ENCODE measurements at places on chromosomes 1 and 21.

DNA sequence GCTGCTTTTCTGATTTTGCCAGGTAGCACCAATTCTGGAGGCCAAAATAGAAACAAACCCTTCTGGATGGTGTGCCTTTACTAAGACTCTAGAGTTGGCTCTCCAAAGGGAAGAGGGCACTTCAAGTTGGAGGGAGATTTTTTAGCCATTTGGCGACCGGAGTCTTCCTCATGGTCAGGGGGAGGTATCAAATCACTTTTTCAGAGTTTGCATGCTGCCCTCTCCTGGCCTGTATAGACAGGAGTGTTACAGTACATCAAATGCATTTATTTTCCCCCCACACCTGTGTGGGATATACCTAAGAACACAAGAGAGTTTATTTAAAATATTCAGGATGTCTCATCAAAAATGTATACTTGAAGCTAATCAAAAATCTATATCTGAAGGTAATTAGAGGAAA is 3.2 kb downstream of the GREM2 start:
- no peak for DNase-seq

DNA sequence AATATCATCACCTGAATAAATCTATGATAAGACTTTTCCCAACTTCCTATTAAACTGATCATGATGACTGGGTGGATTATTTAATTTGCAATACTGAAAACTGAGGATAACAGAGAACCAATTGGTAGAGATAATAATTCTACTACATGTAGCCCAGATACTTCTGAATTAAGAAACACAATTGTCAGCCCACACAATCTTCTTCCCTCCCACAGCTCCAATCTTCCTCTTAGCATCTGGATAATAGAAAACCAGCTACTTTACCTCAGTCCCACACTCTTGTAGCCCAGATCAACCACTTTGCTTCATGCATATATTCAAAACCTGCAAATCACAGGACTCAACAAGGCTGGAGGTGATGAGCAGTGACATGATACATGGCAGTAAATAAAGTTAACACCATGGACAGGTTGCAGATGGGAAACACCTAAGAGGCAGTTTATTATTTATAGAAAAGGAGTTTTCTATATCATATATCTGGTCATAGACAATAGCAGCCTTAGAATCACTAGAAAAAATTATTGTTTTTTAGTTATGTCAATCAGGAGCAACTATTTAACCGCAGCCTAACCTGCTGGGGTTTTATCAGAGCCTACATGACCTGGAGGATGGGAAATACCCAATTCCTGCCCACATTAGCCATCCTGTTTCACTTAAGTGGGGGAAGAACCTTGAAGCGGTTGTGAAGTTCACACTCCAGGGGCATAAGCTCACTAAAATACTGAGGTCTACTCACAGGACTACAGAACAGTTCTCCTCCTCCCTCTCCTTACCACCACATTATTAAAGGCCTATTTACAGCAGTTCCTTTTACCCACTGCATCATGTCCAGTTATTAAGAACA is 16.7 kb downstream of the FRRS1 start:
- no peak for DNase-seq

DNA sequence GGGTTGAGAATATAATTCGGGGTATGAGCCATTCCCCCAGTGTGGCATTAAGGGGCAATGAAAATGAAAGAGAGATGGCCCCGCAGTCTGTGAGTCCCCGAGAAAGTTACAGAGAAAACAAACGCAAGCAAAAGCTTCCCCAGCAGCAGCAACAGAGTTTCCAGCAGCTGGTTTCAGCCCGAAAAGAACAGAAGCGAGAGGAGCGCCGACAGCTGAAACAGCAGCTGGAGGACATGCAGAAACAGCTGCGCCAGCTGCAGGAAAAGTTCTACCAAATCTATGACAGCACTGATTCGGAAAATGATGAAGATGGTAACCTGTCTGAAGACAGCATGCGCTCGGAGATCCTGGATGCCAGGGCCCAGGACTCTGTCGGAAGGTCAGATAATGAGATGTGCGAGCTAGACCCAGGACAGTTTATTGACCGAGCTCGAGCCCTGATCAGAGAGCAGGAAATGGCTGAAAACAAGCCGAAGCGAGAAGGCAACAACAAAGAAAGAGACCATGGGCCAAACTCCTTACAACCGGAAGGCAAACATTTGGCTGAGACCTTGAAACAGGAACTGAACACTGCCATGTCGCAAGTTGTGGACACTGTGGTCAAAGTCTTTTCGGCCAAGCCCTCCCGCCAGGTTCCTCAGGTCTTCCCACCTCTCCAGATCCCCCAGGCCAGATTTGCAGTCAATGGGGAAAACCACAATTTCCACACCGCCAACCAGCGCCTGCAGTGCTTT is 9.4 kb downstream of the PROX1 start:
- no peak for DNase-seq

DNA sequence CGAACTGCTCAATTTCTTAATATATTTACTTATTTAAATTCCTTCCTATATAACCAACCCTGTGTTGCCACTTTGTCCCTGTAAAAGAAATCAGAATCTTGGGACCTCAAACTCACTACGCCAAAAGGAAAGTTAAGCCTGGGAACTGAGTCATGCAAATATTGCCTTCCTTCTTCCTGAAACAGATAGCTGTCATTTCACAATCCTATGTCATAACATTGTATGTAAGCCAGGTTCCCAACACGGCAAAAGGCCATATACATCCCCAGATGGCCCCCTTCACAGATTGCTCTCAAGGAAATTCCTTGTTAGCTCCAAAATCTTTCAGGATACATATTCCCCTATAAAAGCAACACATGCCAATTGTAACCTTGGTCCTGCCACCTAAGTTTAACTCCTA is 39.7 kb downstream of the C21orf91 start:
- no peak for DNase-seq
